HCT116 (cell line): ENCODE measurements at places on chromosomes 1 and 21. TPM values are rescaled to one million over a fixed set of nuclear protein-coding genes. Genes with fewer than 3 reads are reported as not detected.

SLC30A10 gene
- 0.15 TPM for total RNA-seq

LRP8 gene
- total RNA-seq = 56.3 TPM

- H3K27me3 ChIP-seq = no peaks in the 10 kb centered on the region
- H3K4me3 ChIP-seq = no peak overlapping the region
- H3K4me1 ChIP-seq = no peaks in the 10 kb centered on the region
- 0 out of 2 replicates have a peak, but pooled peaks cover 5% of the 10 kb centered on the region for H3K36me3 ChIP-seq
- no peak for DNase-seq
Observed at GRCh38 chr1:46408356-46409062, 14.4 kb downstream of the FAAH start.

EPHB2 gene
- 19.5 TPM for total RNA-seq

MEF2D gene
- 44.2 TPM for total RNA-seq

GRCh38 chr1:226405411-226405988, 2.4 kb downstream of the PARP1 start:
- no peak overlapping the region for H3K27ac ChIP-seq
- no peak for DNase-seq
- H3K4me1 ChIP-seq = peaks cover 8% of the 10 kb centered on the region; the same call in 1 of the 2 replicates
- no peaks in the 10 kb centered on the region for H3K27me3 ChIP-seq
- H3K4me3 ChIP-seq = no peak overlapping the region

DNA sequence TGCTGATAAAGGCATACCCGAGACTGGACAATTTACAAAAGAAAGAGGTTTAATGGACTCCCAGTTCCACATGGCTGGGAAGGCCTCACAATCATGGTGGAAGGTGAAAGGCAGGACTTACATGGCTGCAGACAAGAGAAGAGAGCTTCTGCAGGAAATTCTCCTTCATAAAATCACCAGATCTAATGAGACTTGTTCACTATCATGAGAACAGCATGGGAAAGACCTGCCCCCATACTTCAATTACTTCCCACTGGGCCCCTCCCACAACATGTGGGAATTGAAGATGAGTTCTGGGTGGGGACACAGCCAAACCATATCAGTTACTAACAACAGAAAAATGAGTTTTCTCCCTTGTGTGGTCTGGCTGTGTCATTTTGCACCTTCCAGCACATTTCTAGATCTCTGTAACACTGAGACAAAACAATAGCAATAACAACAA, 741.4 kb downstream of the KCNT2 start:
- DNase-seq = no peak
- H3K27ac ChIP-seq = no peak overlapping the region
- no peaks in the 10 kb centered on the region for H3K4me1 ChIP-seq
- no peaks in the 10 kb centered on the region for H3K27me3 ChIP-seq
- no peaks in the 10 kb centered on the region for H3K36me3 ChIP-seq
- no peak overlapping the region for H3K4me3 ChIP-seq

LRRC71 gene
- total RNA-seq = not detected

DNA sequence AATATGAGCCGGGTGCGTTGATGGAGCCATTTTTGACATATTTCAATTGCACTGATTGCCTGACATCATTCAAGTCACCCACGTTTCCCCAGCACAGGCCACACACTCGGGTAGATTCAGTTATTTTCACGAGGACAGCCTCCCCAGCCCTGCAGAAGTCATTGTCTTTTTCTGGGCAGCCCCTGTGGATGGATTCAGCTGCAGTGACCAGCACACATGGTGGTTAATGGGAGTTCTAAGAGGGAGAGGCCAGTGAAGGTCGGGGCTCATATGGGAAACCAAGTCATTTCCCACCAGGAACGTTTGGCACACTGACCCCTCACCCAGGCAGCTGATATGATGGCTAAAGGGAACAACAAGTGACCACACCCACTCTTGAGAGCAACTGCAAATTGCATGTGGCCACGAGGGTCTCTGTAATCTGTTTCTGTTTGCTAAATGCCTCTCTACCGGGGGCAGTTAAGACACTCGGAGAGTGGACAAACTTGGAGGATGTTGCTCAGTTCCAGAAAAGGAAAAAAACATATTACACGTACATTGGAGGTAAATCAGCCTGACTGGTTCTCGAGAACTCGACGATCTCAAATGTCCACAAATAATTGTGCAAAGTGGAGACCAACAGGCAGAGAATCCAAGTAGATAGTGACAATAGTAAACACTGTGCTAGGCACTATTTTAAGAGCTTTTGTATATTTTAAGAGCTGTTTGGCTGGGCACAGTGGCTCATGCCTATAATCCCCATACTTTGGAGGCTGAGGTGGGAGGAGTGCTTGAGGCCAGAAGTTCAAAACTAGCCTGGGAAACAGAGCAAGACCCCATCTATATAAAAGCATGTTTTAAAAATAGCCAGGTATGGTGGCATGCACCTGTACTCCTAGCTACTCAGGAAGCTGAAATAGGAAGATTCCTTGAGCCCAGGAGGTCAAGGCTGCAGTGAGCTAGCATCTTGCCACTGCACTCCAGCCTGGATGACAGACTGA, 167.2 kb upstream of the IRF2BP2 start:
- no peak for DNase-seq
- H3K27me3 ChIP-seq = peaks cover 31% of the 10 kb centered on the region
- no peaks in the 10 kb centered on the region for H3K36me3 ChIP-seq
- H3K4me1 ChIP-seq = peaks cover 8% of the 10 kb centered on the region
- no peak overlapping the region for H3K4me3 ChIP-seq

- H3K27ac ChIP-seq = no peak overlapping the region
- no peak for DNase-seq
- no peak overlapping the region for H3K4me3 ChIP-seq
- H3K27me3 ChIP-seq = no peaks in the 10 kb centered on the region
- no peaks in the 10 kb centered on the region for H3K36me3 ChIP-seq
Observed at GRCh38 chr1:56199061-56199460, 380.3 kb downstream of the PLPP3 start.

- H3K27ac ChIP-seq = no peak overlapping the region
- H3K36me3 ChIP-seq = no peaks in the 10 kb centered on the region
- H3K4me3 ChIP-seq = no peak overlapping the region
- no peak for DNase-seq
Observed at GRCh38 chr1:30323841-30324240, 399.5 kb downstream of the MATN1 start.
